ENCODE measurements at places on chromosomes 6 and 20. TPM values are rescaled to one million over a fixed set of nuclear protein-coding genes. Genes with fewer than 3 reads are reported as not detected.

DNA sequence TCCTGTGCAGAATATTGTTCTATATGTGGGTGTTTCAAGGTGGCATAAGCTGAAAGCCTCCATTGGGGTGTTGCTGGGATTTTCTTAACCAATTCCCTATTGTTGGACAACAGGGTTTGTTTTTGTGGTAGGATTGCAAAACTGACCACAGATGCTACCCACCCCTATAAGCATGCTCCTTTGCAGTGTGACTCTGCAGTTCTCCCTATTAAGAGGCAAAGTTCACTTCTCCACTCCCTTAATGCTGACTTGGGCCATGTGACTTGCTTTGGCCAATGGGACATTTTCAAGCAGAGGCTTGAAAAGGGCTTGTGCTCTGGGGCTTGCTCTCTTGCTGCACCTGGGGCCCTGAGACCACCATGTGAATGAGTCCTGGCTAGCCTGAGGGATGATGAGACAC, 8.5 kb upstream of the ANGPT4 start:
- DNase-seq: no peak
- H3K36me3 ChIP-seq: no peaks in the 10 kb centered on the region
- H3K4me1 ChIP-seq: no peaks in the 10 kb centered on the region

- H3K27me3 ChIP-seq: no peaks in the 10 kb centered on the region
- no peak overlapping the region for H3K27ac ChIP-seq
- peaks cover 14% of the 10 kb centered on the region for H3K4me1 ChIP-seq
- no peak overlapping the region for H3K4me3 ChIP-seq
- no peak for DNase-seq
These were observed 89.7 kb downstream of the TCP11 start for GRCh38 chr6:35051396-35051795.

Gene HEY2
- not detected for total RNA-seq

- DNase-seq: no peak
- no peaks in the 10 kb centered on the region for H3K36me3 ChIP-seq
- H3K27me3 ChIP-seq: no peaks in the 10 kb centered on the region
- no peaks in the 10 kb centered on the region for H3K4me1 ChIP-seq
These were observed 723.2 kb downstream of the EPM2A start for GRCh38 chr6:145012039-145012662.

Gene B3GALT4
- 45.1 TPM for total RNA-seq

- no peak overlapping the region for H3K27ac ChIP-seq
- no peaks in the 10 kb centered on the region for H3K4me1 ChIP-seq
- no peak for DNase-seq
- no peak overlapping the region for H3K4me3 ChIP-seq
- no peaks in the 10 kb centered on the region for H3K36me3 ChIP-seq
These were observed 1167.7 kb upstream of the ADGRB3 start for GRCh38 chr6:67467341-67467740.

GRCh38 chr20:8568075-8568474, 436.0 kb downstream of the PLCB1 start:
- H3K4me3 ChIP-seq: no peak overlapping the region
- H3K36me3 ChIP-seq: no peaks in the 10 kb centered on the region
- no peaks in the 10 kb centered on the region for H3K27me3 ChIP-seq

Gene SMIM13
- 3.6 TPM for total RNA-seq

GRCh38 chr6:22082218-22082617, 214.6 kb downstream of the PRL start:
- no peak overlapping the region for H3K4me3 ChIP-seq
- H3K27me3 ChIP-seq: no peaks in the 10 kb centered on the region
- DNase-seq: no peak
- no peaks in the 10 kb centered on the region for H3K4me1 ChIP-seq

DNA sequence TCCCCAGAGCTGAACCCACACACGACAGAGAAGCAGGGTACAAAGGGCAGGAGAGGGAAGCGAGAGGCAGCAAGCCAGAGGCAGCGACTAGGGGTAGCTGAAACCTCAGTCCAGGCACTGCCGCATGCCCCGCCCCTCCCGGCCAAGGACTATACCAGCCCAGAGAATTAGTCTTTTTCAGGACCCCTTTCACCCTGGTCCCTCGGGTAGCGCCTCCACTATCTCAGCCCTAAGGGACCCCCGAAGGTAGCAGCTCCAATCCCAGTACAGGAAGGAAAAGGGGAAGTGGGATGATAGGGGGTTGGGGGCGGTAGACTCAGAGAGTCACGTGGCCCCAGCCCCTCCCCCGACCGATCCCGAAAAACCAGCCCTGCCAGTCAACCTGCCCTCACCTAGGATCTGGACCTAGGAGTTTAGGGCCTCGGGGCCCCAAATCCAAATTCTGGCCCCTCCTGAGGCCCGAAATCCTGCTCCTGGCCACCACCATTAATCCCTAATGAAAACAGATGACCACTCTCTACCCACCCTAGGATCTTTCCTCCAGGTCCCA, 1.3 kb downstream of the RGL2 start:
- no peaks in the 10 kb centered on the region for H3K27me3 ChIP-seq
- peaks cover 36% of the 10 kb centered on the region for H3K4me1 ChIP-seq
- H3K36me3 ChIP-seq: no peaks in the 10 kb centered on the region
- no peak for DNase-seq

- H3K4me3 ChIP-seq: no peak overlapping the region
- no peak for DNase-seq
- peaks cover 20% of the 10 kb centered on the region for H3K4me1 ChIP-seq
- H3K36me3 ChIP-seq: peaks cover 24% of the 10 kb centered on the region
- H3K27me3 ChIP-seq: no peaks in the 10 kb centered on the region
These were observed 19.5 kb downstream of the MAP1LC3A start for GRCh38 chr20:34578025-34578424.

DNA sequence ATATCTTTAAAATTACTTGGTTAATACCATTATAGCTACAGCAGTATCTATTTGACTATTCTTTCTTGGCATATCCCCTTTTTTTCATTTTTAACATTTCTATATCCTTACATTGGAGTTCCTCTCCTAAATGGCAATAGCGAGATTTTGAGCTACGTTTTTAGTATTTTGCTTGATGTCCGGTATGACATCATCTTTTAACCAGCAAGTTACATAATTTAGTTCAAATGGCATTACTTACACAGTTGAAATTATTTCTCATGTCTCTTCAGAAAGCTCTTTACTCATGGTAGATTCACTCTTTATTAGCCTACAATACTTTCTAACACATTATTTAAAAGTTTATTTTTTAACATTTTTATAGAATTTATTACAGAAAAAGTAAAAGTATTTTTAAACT, 701.7 kb upstream of the EPHA7 start:
- H3K4me1 ChIP-seq: no peaks in the 10 kb centered on the region
- H3K36me3 ChIP-seq: no peaks in the 10 kb centered on the region
- H3K27me3 ChIP-seq: no peaks in the 10 kb centered on the region
- H3K4me3 ChIP-seq: no peak overlapping the region

Data from T-cell (primary cell).